ENCODE measurements at places on chromosomes 6 and 20.
A peak's percentile ranks its signal among the peaks of the same experiment; 100 is the strongest.

DNA sequence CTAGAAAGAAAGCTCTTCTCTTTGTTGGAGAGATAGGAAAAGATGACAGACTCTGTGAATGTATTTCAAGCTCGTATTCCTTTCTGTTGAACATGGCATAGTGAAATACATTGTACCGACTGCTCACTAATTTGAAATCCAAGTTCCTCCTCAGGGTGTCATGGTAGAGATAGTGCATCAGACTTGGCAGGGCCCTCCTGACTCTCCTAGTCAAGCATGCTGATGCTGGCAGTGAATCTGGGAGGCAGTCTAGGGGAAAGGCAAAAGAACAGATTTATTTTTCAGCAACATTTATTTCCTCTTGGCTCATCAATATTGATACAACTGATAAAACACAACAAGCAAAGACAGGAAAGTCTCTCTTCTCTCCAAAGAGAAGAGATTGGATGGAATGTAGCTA lies 356.3 kb upstream of the IRAK1BP1 start:
- DNase-seq: no peak

GRCh38 chr20:50692552-50692933 lies 1.2 kb upstream of the RIPOR3 start:
- no peak for DNase-seq

DNA sequence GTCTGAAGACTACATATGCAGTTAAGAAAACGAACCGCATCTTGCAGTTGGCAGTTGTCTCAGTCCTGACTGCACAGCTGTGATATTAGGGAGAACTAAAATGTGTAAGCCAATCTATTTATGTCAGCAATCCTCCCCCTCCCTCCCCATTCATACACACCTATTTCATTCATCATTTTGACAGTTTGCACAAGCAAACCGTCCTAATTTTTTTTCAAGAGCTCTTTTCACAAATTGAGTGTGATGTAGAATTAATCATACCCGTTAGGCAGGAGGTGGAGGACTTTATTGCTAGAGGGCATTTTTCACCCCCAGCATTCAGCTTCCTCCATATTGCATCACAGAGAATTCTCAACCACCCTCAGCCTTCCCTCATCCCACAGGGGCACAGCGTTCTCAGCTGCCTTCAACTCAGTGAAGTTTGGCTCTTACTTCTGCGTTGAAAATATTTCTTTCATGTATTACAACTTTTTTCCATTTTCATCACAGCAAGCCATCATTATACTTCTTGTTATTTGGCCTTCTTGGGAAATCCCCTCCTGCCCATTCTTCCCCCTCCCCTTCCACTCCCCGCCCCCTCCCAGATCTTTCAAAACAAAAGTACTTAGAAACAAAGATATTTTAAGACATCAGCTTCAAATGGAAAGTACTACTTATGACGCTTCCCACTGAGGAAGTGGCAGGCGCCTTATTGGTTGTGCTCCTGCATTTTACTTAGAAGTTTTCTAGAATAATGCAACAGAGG lies 37.5 kb downstream of the NOX3 start:
- DNase-seq: peak; percentile 45

DNA sequence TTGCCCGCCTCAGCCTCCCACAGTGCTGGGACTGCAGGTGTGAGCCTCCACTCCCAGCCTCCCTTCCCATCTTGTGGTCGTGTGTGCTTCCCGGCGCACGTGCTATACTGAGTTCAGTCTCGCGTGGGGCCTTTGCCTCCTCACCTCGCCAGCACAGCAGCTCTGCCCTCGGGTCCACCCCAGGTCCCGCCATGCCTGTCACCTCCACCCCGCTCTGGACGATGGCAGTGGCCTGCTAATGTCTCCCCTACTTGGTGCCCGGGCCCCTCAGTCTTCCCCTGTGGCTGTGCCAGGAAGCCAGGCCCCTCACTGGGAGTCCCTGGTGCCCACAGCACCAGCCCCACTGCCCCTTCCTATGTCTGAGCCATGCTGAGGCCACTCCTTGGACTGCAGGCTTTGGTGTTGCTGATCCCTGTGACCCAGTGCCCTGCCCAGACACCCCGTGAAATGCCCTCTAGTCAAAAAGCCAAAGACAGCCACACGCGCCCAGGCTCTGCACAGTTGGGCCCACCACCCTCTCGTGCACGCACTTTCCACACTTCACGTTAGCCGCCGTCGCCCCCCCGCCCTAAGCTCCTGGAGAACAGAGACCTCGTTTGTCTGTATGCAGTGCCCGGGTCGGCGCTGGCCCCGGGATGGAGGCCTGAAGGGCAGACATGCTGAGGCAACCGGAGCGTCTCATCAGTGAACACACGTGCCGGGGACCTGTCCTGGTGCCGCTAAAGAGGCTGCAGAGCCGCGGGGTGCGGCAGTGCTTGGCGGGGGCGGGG lies 14.3 kb downstream of the HRH3 start:
- DNase-seq: peak; percentile 21

DNA sequence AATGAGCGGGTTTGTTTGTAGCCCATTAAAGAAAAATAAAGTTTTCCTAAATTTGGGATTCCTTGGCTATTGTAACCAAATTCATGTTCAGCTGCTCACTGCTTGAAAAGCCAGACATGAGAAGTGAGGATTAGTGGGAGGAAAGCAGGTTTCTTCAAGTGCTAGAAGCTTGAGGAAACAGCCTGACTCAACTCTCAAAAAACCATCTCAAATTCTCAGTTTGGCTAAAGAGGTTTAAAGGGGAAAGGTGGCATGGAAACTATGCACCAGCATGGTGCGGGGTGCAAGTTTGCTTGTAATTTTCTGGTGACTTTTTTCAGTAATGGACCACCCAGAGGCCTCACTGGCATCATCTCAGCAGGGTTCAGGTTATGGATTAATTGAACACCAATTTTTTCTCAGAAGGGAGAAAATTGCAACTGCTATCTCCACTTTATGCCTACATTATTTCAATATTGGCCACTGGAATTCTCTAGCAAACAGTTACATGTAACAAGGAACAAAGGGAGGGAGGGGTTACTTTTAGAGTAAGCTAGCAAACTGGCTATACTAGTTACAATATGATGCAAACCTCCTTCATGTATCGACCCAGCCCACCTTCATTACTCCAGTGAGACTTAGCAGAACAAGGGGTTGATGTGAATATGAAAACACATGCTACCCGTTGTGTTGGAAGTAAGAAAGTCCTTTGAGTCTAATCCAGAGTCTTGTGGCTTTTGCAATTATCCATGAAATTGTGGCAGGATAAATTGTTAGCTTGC lies 85.0 kb upstream of the IFNGR1 start:
- DNase-seq: no peak
